Activated B cell treated with CpG ODN at 0.5 μM for 24 hours (primary cell): ENCODE measurements at places on chromosomes 5 and 9. TPM values are rescaled to one million over a fixed set of nuclear protein-coding genes. Genes with fewer than 3 reads are reported as not detected.

GRCh38 chr9:72445306-72445995, 76.0 kb upstream of the TMC1 start:
- no peak for DNase-seq

CDH18 gene
- total RNA-seq, result not detected in 2 replicates

MOB3B gene
- 7.3 and 10.0 TPM in 2 replicates for total RNA-seq

SLC36A2 gene
- total RNA-seq, result not detected in 2 replicates

DNA sequence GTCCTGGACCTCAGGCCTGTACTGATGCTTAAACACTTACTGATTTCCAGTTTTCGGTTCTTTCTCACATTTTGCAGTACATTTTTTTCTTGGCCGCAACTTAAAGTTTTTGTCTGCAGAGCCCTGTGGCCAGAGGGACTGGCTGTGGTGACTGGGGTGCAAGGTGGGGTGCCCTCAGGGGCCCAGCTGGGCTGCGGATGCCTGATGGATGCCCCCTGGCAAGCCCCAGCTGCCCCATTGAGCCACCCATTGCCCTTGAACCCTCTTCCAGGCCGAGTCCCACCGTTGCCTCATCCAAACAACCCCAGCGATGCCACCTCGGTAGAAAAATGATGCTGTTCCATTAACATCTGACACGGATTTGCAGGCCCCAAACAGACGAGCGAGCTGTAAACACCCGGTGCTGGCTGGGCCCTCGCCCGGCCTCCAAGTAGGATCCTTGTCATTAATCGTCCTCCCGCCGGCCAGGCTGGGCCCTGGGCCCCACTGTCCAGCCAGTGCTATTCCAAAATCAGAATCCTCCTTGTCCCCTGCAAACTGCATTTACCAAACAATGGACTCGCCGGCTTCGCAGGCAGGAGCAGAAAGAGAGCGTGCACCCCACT, 107.9 kb downstream of the PHF2 start:
- DNase-seq, result peak; percentile 4

DNA sequence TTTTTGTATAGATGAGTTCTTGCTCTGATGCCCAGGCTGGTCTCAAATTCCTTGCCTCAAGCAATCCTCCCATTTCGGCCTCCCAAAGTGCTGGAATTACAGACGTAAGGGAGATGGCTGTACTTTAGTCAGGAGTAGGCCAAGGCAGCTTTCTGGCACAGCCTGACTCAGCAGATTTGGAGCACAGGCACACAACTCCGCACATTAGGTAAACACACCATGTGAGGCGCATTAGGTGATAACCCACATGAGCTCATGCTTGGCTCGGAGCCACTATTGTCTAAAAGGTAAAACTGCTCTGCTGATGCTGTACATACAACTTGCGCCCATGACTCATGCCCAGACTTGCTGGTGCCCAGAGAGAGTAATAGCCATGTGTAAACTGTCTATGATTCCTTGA, 1157.9 kb downstream of the TAF11L14 start:
- DNase-seq, result no peak

MLANA gene
- not detected in 2 replicates for total RNA-seq

DNA sequence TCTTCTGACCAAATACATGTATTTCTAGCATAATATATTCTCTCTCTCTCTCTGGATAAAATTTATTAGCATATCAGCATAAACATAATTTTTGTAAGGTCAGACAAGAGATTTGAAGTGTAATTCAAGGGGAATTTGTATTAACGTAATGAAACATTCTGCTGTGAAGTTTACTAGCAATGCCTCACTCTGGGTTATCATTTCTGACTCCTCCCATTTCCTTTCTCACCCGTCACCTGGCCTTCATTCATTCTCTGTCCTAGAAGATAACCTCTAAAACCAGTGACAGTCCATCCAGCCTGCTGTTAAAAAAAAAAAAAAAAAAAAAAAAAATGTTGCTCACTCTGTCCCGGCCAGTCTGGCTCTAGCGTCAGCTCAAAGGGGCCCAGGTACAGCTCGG, 27.1 kb downstream of the GRAMD2B start:
- no peak for DNase-seq

- DNase-seq, result no peak
These were observed 64.3 kb downstream of the FEM1C start for GRCh38 chr5:115480271-115480670.

CCDC180 gene
- total RNA-seq, result 4.0 and 4.5 TPM in 2 replicates
